ENCODE measurements at places on chromosomes 16 and 17.

GRCh38 chr17:42362245-42362961 is 25.8 kb downstream of the STAT3 start:
- DNase-seq = no peak

DNA sequence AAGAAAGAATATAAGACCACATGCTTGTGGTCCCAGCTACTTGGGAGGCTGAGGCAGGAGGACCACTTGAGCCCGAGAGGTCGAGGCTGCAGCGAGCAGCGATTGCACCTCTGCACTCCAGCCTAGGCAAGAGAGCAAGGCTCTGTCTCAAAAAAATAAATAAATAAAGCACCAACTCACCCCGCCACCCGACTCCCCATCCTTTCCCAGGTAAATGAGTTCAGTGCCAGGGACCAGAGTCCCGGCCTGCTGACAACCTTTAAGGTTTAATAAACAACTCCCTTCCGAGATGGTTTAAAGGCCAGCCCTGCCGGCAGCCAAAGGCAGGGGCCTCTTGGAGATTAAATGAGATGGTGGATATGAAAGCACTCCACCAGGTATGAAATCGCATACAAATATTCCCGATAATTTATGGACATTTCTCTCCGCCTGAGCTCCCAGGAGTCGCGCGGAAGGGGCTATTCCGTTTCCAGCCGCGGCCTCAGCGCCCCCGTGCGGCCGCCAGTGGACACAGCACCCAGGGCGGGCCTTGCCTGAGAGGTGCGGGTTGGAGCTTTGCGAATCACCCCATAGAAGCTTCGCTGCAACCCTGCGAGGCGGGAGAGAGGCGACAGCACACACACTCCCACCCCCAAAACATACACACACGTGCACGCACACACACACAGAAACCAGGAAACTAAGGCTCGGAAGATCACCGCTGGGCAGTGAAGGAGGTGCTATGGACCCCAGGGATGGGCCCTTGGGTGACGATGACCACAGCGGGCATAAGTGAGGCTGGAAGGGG is 4.0 kb upstream of the RPL38 start:
- DNase-seq = peak; percentile 85

DNA sequence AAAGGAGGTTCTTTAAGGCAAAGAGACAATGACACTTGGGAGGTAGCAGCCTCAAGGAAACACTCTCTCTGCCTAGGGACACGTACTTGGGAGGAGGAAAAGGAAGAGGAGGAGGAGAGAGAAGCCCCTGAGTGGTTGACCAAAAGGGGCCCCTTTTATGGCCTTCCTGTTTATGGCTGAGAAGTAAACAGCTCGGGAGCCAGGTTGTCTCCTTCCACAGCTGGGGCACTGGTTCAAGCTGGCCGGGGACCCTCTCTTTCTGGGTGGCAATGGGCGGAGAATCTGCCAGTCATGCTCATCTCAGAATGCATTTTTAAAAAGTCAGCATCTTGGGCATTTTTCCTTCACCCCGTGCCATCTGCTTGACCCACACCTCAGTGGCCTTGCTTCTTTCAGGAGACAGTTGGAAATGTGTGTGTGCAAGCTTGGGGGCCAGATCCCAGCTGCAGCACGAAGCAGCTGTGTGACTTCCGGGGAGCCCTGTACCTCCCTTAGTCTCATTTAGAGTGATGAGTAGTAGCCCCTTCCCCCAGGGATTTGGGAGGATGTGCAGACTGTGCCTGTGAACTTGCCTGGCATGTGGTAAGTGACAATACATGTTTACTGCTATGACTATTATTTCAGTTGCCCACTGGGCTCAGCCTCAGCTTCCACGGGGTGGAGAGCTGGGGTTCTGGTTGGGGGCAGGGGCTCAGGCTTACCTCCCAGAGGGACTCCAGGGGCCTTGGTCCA is 33.8 kb upstream of the SALL1 start:
- DNase-seq = no peak

GRCh38 chr17:21157586-21158370 is 31.0 kb downstream of the DHRS7B start:
- DNase-seq = no peak

- DNase-seq = no peak
These were observed 80.7 kb downstream of the CDK5R1 start for GRCh38 chr17:32567511-32567910.

GRCh38 chr17:39100530-39100929 is 50.9 kb downstream of the PLXDC1 start:
- no peak for DNase-seq

- peak; percentile 91 for DNase-seq
These were observed at the start of gene PSMD11 for GRCh38 chr17:32444301-32445073. TSS of gene PSMD11 (plus strand) at chr17:32444510. CDS start at chr17:32444524, 14 bp downstream.

DNA sequence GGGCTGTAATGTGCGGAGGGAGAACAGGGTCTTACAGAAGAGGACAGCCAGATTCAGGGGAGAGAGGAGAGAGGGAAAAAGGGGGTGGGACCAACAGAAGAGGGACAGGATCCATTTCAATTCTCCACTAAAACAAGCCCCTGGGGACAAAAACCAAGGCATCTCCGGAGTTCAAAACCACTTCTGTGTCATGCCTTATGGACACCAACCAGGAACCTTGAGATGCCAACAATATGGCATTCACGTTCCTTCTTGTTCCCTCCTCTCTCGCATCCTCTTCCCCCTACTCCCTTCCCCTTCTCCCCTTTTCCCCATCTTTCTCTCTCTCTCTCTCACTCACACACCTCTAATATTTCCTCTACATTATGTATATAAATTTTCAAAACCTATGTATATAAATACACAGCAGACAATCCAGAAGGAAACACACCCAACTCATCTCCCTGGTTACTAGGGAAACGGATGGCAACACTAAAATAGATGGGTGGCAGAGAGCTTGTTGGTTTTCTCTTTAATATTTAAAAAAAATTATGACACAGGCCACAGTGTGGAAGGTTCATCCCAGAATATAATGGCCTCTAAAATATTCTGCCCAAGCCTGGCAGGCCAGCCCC is 123.1 kb downstream of the SLC39A11 start:
- no peak for DNase-seq

- no peak for DNase-seq
These were observed 189.7 kb downstream of the AXIN2 start for GRCh38 chr17:65371702-65372101.

- no peak for DNase-seq
These were observed 47.5 kb downstream of the RNF213 start for GRCh38 chr17:80307994-80308691.

GRCh38 chr17:18158022-18158600 is 25.5 kb upstream of the ALKBH5 start:
- DNase-seq = no peak

GRCh38 chr17:42548070-42548837 is 4.5 kb upstream of the HSD17B1 start:
- peak; percentile 96 for DNase-seq

- DNase-seq = no peak
These were observed 252.4 kb downstream of the IRF8 start for GRCh38 chr16:86151239-86151851.

- no peak for DNase-seq
These were observed 13.4 kb downstream of the ST6GALNAC1 start for GRCh38 chr17:76630151-76630550.

DNA sequence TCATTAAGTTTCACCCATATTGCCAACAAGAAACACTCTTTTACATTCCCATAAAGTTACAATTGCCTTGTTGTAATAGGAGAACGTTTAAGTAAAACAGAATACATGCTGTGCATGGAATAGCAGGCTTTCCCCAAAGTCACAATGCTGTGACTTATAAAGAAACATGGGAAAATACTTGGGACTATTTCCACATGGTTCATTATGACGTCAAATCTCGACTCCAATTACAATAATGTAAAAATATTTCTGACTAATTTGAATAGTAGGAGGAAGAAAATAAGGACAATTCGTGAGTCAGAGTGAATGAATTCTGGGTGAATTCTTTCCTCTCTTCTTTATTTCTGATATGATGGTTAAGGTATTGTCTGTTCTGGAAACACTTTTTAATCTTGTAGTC is 52.8 kb downstream of the CDH11 start:
- no peak for DNase-seq
